Endothelial cell of umbilical vein (primary cell): ENCODE measurements at places on chromosomes 13 and 19.

DNA sequence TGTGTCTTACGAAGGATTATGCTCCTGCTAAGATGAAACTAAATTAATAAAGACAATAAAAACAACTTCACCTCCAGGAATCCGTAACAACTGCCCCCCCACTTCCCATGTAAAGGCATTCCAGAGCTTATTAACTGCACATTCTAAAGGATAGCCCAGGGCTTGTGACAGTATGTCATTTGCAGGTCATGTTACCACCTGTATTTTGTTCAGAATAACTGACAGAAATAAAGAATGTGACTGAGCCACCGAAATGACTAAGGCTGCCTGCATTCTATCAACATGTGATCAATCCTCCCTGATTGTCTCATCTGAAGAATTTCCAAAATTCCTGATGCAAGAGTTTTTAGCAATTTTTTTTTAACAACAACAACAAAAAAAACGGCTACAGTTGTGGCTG, 117.2 kb downstream of the MIPEP start:
- DNase-seq: no peak

GRCh38 chr13:45490068-45490467, 25.3 kb downstream of the COG3 start:
- DNase-seq: peak; percentile 14

GRCh38 chr13:102651892-102652291, 43.0 kb downstream of the METTL21C start:
- no peak for DNase-seq

DNA sequence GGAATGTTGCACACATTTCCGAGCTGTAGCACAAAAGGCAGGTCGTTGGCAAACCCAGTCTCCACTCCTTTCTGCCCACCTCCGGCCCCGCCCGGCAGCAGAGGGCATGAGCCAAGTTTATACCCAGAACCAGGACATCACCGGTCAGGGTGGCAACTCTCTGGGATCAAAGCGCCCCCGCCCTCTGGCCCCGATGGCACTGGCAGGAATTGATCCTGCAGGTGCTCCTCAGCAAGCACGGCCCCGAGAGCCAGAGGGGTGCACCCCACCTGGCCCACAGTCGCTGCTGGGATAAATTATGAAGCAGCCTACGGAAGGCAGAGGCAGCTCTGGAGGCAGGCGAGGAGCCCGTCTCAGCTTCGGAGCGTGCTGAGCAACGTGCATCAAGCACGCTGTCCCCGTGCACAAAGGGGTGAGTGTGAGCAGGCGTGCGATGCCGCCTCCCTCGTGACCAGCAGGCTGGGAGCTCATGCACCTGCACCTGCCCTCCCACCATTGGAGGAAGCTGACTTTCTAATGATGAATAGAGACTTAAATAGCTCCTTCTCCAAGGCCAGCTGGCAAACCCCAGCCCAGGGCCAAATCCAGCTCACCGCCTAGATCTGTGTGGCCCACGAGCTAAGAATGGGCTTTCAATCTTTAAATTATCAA, 25.7 kb downstream of the SHC2 start:
- no peak for DNase-seq

DNA sequence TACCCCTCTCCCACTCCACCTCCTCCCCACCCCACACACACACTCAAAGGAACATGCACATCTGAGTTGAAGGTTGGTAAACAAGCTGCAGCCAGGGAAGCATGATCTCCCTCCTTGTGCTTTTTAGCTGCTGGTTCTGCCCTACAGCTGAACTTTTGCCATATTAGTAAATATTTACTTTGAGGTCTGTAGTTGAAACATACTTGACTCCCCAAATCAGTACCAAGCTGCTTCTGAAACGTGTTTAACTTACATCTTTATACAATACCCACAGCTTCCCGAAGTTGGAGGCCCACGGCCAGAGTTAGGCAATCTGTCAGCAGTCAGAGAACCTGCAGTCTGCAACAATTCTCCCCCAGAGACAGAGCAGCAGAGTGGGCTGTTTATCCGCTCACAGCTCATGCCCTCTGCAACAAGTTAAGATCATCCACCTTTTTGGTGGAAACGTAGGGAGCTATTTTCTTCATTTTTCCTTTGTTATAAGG, 1.5 kb upstream of the PCDH20 start:
- no peak for DNase-seq

GRCh38 chr13:45775401-45775963, 73.4 kb downstream of the CBY2 start:
- no peak for DNase-seq

- no peak for DNase-seq
Measured at GRCh38 chr13:74324338-74324737, 190.1 kb upstream of the KLF12 start.

DNA sequence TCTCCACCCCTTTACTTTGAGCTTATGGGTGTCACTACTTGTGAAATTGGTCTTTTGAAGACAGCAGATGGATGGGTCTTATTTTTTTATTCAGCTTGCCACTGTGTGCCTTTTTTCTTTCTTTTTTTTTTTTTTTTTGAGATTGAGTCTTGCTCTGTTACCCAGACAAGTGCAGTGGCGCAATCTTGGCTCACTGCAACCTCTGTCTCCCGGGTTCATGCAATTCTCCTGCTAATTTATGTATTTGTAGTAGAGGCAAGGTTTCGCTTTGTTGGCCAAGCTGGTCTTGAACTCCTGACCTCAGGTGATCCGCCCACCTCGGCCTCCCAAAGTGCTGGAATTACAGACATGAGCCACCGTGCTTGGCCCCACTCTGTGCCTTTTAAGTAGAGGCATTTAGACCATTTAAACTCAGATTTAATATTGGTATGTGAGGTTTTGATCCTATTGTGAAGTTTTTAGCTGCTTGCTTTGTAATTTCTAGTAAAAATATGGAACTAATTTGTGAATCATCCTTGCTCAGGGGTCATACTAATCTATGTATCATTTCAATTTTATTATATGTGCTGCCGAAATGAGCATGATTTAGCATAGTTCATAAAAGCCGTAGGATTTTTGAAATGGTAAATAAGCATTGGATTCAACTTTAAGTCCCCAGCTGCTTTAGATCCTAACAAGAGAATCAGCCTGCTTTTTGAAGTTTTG, 584.5 kb downstream of the SLITRK1 start:
- DNase-seq: no peak

- no peak for DNase-seq
Measured at GRCh38 chr13:49697468-49697867, 6.2 kb upstream of the EBPL start.

- DNase-seq: no peak
Measured at GRCh38 chr19:6730153-6730804, 7.1 kb downstream of the GPR108 start.

DNA sequence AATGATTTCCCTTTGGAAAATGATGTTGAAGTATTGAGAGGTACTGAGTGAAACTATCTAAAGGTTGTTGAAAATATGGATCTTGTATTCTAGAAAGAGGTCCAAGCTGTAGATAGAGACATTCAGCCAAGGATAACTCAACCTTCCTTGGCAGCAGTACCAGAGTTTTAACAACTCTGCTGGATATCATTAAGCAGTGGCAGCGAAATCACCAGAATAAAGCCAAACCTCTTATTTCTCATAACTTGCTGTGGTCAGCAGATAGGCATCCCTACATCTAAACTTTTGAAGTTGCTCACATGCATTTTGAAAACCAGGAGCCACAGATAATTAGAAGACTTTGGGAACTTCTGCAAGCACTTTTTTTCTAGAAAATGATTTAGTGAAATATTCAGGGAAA, 559.8 kb downstream of the IRS2 start:
- DNase-seq: no peak
